ENCODE measurements at places on chromosomes 7 and 10. TPM values are rescaled to one million over a fixed set of nuclear protein-coding genes. Genes with fewer than 3 reads are reported as not detected.

RNF32 gene
- 4.7 TPM for total RNA-seq

FRAT1 gene
- 4.4 TPM for total RNA-seq

TMEM273 gene
- total RNA-seq: 0.89 TPM

CDC14C gene
- not detected for total RNA-seq

UNCX gene
- not detected for total RNA-seq

NKX1-2 gene
- total RNA-seq: not detected

CALML5 gene
- total RNA-seq: 0.92 TPM

BHLHA15 gene
- total RNA-seq: 20.1 TPM

DRGX gene
- not detected for total RNA-seq

GATA3 gene
- total RNA-seq: not detected

MBLAC1 gene
- total RNA-seq: not detected

SLIT1 gene
- under 0.01 TPM for total RNA-seq

ADRB1 gene
- total RNA-seq: 1.7 TPM

SFTPA2 gene
- total RNA-seq: not detected

ZNF33B gene
- total RNA-seq: 18.1 TPM

KIAA1217 gene
- 31.4 TPM for total RNA-seq

CCAR1 gene
- 143 TPM for total RNA-seq

RAB11FIP2 gene
- 26.1 TPM for total RNA-seq

ARHGEF35 gene
- total RNA-seq: 12.6 TPM

CTBP2 gene
- total RNA-seq: 80.5 TPM

UPK3B gene
- total RNA-seq: 10.4 TPM

Data from stomach (tissue), 19 donors.